ENCODE measurements at places on chromosomes 3 and 15.

GRCh38 chr3:126472277-126473006, 3.2 kb downstream of the ZXDC start:
- DNase-seq: no peak

- DNase-seq: no peak
Measured at GRCh38 chr3:104198131-104198530, 1168.6 kb upstream of the ALCAM start.

GRCh38 chr15:81061490-81062253, 60.9 kb downstream of the TLNRD1 start:
- DNase-seq: no peak

DNA sequence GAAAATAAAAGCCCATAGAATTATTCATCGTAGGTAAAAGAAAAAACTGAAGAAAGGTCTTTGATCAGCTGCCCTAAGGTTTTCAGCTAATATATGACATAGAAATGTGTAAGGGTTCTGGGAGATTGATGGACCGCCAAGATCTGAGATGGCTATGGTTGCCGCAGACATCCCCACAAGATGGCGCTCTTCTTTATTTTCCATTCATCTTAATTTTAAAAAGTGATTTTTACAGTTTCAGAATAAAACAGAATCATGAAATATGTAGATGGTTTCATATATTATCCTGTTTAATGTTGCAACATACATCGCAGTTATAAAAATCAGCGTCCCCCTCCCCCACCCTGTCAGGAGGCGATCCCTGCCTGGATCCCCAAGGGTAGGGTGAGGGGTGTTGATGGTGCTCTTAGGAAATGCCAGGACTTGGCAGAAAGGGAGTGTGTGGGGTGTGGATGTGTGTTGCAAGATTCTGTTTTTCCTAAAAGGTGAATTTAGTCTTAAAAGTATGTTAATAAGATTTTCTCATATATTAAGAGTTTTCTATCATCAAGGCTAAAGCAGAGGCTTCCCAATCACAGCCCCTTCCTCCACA, 68.8 kb downstream of the ANXA2 start:
- no peak for DNase-seq

GRCh38 chr3:34067536-34068051, 269.2 kb downstream of the PDCD6IP start:
- no peak for DNase-seq

- no peak for DNase-seq
Measured at GRCh38 chr3:196246612-196247308, 30.4 kb downstream of the SLC51A start.

DNA sequence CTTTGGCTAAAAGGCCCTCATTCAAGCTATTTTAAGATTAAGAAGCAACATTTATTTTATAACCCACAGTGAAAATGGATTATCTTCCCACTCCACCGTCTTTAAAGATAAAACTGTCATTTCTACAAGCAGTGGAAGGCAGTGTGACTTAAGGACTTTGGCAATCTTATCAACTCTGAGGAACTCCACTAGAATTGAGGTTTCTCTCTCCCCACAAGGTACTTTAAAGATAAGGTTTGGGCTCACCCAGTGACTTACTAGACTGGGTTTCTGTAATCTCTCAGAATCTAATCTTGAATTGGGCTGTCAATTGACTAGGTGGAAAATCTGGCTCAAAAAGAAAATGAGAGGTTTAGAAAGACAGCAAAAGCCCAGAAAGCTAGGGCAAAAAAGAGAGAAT, 21.7 kb downstream of the ZNF385D start:
- no peak for DNase-seq

GRCh38 chr3:149215515-149215914, 6.1 kb downstream of the CP start:
- no peak for DNase-seq

DNA sequence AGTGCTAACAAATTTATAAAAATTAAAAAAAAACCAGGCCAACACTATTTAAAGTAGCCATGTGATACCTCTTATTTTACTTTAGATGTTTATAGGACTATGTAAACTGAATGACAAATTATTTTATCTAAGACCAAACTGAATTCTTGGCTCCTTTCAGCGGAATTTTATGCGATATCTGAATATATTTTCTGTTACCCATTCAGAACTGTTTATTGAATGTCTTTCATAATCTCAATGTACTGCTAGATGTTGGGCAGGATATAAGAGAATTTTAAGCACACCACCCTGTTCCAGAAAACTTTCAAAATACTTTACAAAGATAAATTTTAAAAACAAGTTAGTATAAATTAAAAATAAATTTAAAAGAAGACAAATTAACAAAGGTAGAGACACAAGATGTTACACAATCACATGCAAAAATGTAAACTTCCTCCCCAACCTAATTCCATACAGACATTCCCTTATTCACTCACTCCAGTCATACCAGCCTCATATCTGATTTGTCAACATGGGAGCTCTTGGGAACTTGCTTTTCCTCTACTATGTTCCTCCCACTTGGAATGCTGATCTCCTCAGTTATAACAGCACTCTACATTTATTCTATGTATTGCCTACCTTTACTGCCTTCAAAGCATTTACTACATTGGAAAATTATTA, 154.6 kb upstream of the MBNL1 start:
- DNase-seq: no peak

- DNase-seq: no peak
Measured at GRCh38 chr15:91208371-91208770, 108.3 kb downstream of the SV2B start.

GRCh38 chr3:50504681-50505080, 1.2 kb upstream of the CACNA2D2 start:
- DNase-seq: no peak

DNA sequence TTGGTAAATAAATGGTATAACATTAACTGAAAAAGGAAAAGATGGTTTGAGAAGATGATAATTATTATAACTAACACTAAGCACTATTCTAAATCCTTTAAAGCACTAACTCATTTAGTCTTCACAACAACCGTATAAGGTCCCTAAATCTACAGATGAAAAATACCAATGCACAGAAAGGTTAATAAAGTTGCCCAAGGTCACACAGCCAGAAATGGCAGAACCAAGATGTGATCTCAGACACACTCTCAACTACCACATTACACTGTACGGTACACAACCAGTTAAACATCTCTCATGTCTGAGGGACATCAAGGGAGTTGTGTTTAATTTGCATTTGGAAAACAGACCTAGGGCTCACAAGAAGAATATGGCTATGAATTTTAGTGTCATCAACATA, 23.1 kb downstream of the RAB27A start:
- DNase-seq: no peak

GRCh38 chr3:53733446-53733845, 112.8 kb downstream of the CHDH start:
- no peak for DNase-seq

- DNase-seq: no peak
Measured at GRCh38 chr3:114706591-114707232, 412.9 kb downstream of the TIGIT start.

GRCh38 chr3:148379763-148380382, 317.8 kb upstream of the AGTR1 start:
- peak; percentile 17 for DNase-seq

DNA sequence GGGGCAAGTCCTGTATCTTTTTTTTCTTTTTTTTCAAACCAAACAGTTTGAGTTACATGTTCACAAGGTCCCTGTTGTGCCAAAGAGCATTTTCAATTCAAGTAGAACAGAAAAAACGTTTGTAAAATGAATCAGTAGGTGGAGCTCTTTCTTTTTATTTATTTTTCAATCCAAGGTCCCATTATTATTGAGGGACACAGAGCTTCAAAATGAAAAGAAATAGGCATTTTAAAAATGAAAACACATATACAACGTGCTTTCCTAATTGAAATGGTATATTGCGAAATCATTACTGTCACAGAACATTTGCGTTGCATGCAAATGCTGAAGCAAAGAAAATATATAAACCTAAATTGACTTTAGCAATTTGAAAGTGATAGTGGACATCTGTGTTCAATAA, 711.0 kb downstream of the MECOM start:
- no peak for DNase-seq

DNA sequence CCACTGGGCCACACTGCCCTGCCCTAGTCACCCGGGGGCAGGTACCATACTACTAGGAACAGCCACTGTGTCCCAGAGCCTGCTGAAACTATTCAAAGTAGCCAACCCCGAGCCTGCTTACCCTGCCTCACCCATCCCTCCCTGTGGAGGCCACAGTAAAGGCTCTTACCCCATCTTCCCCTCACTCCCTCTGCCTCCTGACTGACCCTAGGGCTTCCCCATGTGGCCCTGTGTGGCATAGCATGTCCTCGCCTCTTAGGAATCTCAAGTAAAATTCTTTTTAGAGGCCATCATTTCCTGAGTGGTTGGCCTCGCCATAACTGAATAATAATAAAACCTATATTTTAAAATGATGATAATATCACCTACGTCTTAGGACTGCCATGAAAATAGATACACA, 112.2 kb upstream of the SLC6A11 start:
- no peak for DNase-seq

GRCh38 chr3:148971401-148972163, 19.8 kb upstream of the GYG1 start:
- DNase-seq: no peak

DNA sequence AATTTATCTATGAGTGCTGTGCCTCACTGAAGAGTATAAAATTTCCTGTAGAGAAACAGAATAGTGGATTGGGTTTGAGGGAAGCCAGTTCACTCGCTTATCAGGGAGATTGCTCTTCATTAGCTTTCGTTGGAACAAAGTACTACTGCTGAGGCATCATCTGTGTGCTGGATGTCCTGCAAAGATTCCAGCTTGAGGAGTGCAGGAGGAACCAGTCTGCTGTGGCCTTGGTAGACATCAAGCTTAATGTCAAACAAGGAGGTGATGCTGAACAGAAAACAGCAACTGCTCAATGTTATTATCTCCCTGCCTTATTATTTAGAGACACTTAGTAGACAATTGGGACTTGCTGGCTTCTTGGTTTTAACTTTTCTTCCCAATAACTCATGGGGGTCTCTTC, 297.5 kb upstream of the DPH6 start:
- no peak for DNase-seq

All from Panc1 (cell line).